ENCODE measurements at places on chromosomes 5 and 9.

GRCh38 chr5:106860398-106861044, 810.2 kb downstream of the EFNA5 start:
- no peak for DNase-seq

GRCh38 chr5:30768056-30768690, 425.3 kb upstream of the CDH6 start:
- DNase-seq: no peak

DNA sequence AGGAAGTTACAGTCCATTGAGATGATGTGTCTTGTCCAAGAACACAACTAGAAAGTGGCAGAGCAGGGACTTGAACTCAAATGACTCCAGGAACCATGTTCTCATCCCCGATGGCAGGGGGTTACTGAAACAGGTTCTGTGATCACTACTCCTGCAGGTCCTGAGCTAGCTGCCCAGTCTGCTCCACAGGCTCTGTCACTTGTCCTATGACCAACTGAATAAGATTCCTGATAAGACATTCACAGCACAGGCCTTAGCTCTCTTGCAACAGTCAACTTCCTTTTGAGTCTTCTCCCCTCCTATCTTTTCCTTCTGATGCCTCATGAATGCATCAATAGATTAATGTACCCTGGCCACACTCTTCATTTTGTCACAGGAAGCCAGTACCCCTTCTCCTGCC, 109.2 kb downstream of the SH3TC2 start:
- no peak for DNase-seq

DNA sequence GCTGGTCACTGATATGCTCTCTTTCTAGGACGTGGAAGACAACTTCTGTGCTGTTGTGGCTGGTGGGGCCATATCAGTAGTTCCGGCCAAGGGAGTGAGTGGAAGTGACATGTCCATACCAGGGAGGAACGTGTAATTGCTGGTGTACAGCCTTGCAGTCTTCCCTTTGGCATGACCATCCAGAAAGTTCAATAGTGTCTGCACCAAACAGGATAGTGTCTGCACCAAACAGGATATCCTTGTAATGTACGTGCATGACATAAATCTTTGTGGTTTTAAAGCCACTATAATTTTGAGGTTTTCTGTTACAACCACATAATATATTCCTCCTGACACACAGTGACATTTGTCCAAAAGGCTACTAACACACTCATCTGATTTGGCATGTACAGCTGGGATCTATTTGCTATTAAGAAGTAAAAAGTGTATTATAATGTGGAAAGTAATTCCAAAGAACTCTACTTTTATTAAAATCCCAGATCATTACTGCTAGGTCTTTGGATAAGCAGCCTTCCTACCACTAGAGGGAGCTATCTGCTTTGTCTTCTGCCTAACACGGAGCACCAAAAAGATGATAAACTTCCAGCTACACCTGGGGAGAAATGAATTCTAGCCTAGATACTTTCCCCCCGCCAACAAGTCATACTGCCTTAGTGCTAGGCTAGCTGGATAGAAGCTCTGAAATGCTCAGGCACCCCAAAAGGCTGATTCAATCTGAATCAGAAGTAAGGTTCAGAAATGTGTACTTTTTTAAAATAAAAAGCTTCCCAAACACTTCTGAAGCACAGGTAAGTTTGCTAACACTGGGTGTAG, 52.7 kb downstream of the RNF145 start:
- no peak for DNase-seq

DNA sequence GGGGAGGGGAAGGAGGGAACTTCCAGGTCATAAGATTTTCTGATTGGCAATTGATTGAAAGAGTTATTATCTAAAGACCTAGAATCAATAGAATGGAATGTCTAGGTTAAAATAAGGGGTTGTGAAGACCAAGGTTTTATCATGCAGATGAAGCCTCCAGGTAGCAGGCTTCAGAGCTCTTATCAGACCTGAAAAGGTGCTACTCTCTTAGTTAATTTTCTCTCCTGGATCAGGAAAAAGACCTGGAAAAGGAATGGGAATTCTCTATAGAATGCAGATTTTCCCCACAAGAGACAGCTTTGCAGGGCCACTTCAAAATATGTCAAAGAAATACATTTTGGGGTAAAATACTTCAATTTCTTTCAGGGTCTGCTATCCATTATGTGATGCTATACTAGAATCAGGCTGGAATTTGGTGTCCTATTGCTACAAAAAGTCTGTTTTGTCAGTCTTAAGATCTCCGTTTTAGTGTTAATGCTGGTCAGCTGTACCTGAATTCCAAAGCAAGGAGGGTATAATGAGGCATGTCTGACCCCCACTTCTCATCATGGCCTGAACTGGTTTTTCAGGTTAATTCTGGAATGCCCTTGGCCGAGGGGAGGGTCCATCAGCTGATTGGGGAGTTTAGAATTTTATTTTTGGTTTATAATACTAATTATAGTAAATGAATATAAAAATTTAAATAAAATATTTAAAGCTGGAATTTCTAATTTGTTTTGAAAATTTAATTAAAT, 16.6 kb upstream of the STOM start:
- DNase-seq: no peak

DNA sequence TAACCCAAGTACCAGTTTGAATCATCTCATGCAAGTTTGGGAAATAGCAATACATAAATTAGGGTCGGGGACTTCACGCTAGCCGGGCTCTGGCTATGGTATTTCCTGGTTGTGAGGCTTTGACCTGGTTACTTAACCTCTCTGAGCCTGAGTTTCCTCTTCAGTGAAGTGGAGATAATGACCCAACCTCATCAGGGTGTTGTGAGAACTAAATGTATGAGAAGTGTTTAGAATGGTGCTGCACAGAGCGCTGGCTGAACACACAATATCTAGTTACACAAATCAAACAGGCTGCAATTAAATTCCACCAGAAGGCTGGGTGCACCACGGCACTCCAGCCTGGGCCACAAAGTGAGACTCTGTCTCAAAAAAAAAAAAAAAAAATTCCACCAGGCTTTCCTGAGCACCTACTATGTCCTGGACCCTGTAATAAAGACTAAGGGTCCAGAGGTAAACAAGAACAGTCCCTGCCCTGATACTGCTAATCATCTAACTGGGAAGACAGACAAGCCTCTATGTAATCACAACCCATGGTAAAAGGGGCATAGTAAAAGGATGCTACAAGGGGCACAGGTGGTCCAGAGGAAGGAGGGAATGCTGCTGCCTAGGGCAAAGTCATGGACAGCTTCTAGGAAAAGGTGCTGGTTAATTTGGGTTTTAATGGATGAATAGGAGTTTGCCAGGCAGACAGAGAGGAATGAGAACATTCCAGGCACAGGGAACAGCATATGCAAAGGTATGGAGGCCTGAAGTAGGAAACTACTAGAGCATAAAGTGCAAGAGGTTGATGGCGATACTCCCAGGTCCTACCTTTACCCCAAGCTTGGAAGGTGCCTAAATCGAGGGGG, 27.7 kb downstream of the DUSP1 start:
- DNase-seq: no peak

- DNase-seq: no peak
These were observed 228.7 kb downstream of the DCP2 start for GRCh38 chr5:113205323-113205722.

GRCh38 chr9:83247732-83248131, 184.8 kb upstream of the RASEF start:
- DNase-seq: no peak
